ENCODE measurements at places on chromosomes 4 and X.

GRCh38 chr4:147340591-147341120 is 140.2 kb upstream of the EDNRA start:
- no peak for DNase-seq

- DNase-seq: no peak
Measured at GRCh38 chrX:31506360-31506759, 434.5 kb upstream of the FTHL17 start.

DNA sequence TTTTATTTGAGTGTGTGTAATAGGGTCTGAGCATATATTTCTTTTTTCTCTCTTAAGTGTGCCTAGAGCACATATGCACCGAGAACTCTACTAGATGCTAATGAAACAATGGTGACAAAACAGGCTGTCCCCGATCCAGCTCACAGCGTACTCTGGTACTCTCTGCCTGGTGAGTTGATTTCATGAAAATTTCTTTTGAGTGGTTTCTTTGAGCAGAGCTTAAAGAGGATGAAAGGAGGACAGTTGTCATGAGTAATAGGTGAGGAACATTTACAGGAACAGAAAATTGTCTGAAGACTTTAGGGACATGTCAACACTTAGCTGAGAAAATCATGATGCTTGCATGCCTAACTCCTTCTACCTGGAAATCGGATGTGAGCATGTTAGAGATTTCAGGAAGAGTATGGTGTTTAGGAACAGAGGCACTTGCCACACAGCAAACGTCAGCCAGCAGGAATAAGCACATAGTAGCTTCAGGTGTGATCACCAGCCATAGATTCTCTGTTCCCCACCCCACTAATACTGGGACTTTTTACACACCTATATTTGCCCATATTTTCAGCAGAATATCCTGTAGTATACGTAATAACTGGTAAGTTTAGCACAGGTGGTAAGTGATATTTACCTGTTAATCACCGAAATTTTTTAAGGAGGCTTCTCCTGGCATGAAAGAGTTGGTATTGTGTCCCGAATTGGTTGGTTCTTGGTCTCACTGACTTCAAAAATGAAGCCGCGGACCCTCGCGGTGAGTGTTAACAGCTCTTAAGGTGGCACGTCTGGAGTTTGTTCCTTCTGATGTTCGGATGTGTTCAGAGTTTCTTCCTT is 111.1 kb downstream of the ZNF330 start:
- no peak for DNase-seq

GRCh38 chr4:101600287-101600686 is 190.2 kb upstream of the BANK1 start:
- DNase-seq: no peak

DNA sequence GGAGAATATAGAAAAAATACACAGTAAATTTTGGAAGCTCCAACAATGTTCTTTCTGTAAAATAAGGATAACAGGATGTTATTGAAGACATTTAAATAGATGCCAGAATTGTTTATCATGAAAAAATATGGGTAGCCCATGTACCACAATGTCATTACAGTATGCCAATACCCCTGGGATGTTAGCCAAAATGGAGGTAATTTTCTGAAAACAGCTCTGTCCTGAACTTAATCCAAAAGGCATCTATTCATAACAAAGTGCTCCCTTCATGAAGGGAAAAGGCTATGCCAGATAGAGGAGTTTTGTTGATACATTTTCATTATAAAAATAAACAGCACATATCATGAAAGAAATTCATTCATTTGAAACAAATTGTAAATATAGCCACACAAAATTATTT is 1902.6 kb upstream of the AGA start:
- no peak for DNase-seq

GRCh38 chr4:138138774-138139173 is 103.4 kb downstream of the SLC7A11 start:
- no peak for DNase-seq

DNA sequence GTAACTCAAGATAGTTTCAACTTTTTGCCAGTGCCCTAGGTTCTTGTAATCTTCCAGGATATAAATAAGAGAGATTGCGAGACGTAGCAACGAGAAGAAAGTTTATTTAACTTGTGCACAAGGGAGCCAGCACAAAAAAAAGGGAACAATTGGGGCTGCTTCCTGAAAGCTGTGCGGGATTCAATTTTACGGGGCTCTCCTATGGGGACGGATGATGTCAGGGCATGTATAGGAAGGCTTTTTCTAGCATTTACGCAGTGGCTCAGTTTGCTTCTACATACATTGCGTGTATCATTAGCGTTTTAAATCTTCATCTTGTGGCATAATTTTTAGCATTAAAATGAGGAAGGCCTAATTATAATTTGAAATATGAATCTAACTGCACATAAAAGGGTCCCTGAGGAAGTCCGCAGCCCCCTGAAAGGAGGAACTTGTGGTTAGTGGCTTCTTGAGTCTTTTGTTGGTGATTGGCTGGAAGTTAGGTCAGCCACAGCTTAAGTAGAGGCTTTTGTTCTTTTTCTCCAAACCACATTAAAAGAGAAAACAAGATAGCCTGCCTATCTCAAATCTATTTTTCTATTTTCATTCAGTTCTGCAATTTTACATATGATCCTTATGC is 668.2 kb upstream of the NDST4 start:
- DNase-seq: no peak

DNA sequence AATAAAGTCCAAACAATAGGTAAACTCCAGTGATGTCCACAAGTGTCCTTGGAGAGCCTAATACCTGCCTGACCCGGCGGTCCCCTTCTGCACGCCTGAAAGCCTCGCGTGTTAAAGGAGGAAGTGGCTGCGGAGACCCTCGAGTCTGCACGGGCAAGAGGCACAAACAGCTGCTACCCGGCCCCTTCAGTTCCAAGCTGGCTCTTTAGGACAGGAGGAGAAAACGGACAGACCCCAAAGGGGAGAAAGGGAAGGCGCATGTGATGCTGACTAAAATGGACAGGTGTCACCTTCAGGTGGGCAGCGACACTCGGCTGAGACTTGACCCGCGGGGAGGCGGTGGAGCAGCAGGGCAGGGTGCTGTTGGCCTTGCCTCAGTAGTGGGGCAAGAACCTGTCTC is 102.7 kb upstream of the TENM3 start:
- DNase-seq: no peak

DNA sequence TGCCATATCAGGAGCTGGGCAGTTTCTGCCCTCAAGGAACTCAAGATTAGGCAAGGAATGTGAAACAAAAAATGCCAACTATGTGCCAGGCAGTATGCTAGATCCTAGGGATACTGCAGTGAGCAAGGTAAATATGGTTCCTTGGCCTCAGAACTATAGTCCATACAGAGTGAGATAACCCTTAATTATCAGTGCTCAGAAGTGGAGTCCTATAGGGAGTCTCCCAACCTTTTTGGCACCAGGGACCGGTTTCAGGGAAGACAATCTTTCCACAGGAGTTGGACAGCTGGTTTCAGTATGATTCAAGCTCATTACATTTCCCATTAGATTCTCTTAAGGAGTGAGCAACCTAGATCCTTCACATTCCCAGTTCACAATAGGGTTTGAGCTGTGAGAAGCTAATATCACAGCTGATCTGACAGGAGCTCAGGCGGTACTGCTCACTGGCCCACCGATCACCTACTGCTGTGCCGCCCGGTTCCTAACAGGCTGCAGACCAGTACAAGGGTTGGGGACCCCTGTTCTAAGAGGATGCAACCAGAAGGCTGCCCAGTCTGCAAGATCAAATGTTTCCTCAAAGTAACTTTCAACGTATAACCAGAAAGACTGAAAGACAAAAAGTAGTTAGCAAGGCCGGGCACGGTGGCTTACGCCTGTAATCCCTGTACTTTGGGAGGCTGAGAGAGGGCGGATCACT is 1.7 kb upstream of the SRP72 start:
- DNase-seq: no peak

GRCh38 chr4:79756140-79756895 is 316.7 kb downstream of the ANTXR2 start:
- DNase-seq: no peak

- DNase-seq: no peak
Measured at GRCh38 chrX:19750028-19750782, 137.2 kb downstream of the SH3KBP1 start.

DNA sequence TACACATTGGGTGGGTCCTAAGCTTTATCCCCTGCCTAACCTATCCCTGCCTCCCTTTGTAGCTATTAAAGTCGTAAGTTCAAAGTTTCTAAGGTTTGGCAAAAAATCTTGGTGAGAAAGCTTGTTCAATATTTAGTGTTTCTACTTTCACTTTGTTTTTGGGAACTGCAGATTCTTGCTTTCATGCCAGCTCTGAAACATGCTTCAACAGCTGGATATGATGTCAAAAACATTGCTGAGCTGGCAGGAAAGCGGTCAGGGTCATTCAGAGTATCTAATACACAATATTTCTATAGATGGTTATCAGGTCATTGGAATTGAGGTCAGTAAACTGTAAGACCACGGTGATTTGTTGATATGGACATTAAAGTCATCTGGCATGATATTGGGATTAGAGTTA is 19.7 kb downstream of the CENPI start:
- no peak for DNase-seq

- DNase-seq: no peak
Measured at GRCh38 chr4:128271551-128271950, 16.1 kb downstream of the PGRMC2 start.

DNA sequence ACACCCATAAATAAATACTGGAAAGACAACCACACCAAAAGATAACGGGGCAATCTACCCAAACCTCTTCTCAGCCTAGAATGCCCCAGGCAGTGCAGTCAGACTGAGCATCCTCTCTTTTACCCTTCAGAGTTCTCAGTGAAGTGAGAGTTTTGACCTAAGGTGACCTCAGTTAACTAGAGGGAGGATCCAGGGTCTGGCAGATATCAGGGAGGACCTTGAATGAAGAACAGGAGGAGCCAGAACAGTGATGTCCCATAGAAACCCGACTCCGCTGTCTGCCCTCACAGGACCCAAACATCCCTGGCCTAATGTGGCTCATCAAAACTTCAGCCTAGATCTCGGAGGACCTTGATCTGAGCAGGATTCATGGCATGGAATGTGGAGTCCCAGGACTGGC is at the start of gene MAGEB3:
TSS of gene MAGEB3 (plus strand) at position 263 of the 400 bp plus-strand sequence. CDS start 5,268 bp downstream, outside the sequence.
- DNase-seq: no peak

DNA sequence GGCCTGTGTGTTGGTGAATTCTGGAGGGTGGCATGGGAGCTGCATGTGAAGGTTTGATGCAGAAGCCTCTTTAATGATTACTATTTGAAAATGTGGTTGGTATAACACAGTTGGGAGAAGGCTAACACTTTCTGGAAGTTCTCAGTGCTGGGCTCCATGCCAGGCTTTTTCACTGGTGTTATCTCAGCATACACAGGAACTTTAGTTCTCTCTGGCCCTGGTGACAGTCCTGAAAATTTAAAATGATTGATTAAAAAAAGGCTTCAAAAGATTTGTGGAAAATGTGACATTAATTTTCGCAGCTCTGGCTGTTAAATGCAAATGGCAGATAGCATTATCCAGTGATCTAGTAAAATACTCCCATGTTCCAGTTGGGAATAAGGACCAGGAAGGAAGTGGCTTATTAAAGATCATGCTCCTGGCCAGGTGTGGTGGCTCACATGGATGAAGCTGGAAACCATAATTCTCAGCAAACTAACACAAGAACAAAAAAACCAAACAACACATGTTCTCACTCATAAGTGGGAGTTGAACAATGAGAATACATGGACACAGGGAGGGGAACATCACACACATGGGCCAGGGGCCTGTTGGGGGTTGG is 36.6 kb downstream of the DIPK2B start:
- DNase-seq: no peak

DNA sequence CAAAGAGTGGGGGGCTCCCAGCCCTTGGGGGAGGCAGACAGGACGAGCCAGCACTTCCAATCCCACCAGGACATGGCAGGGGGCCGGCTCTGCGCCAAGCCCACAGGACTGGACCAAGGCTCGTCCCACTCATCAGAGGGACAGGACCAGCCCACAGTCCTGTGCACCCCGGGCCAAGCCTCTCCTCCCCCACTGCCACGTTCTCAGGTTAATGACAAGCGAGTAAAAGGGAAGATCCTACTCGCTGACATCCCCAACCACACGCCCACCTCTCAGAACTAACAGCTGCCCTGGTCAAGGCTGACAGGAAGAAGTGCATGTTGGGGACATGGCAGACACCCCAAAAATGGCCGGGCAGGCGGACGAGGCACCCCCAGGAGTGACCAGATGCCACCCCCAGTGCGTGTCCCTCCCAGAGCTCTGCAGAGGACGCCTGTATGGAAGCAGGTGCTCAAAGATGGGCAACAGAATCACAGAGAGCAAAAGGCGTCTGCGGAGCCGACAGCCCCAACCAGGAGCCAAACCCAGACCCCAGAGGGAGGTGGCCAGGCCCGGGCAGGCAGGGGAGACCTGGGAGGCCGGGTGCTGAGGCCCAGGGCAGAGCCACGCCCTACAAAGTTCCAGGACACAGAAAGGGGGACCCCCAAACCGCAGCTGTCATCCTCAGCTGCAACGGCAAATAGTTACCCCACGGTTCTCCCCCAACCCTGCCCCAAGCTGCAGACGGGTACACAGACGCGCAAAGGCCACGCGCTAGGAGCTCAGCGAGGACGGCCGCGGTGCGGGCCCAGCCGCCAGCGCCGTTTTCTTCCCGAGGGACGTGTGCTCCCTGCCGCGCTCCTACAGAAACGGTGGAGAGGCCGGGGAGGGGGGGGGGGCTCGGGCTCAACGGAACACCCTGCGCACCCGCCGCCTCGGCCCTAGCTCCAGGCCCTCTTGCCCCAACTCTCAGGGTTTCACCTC is 1.7 kb downstream of the CTBP1 start:
- DNase-seq: no peak

GRCh38 chrX:21691512-21692018 is 33.4 kb upstream of the KLHL34 start:
- no peak for DNase-seq

DNA sequence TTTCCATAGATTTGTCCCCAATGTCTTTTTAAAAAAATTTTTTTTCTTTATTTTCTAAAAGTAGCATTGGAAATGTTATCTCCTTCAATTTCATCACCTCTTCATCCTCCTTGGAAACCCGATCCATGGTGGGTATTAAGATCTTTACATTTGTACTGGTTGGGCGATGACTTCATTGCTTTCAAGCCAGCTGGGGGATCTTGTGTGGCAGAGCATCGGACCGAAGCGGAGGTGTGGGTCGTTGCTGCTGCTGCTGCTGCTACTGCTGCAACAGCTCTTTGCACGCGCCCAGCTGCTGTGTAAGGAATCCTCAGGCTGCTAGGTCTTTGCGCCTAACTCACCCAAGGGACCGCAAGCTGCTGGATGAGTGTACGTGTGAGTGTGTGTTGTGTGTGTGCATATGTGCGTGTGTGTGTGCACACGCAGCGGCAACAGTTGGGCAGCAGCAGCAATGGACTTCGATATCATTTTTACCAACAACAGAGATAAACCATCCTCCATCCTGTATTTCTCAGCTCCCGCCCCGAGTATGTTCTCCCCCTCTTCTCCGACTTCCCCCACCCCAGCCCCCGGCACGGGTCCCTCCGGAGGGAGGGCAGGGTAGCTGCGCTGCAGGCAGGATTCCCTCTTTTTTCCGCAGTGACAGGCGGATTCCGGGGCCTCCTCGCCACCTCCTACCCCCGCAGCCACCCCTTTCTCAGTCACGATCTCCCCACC is 768 bp upstream of the CDKL5 start:
- DNase-seq: peak; percentile 12

DNA sequence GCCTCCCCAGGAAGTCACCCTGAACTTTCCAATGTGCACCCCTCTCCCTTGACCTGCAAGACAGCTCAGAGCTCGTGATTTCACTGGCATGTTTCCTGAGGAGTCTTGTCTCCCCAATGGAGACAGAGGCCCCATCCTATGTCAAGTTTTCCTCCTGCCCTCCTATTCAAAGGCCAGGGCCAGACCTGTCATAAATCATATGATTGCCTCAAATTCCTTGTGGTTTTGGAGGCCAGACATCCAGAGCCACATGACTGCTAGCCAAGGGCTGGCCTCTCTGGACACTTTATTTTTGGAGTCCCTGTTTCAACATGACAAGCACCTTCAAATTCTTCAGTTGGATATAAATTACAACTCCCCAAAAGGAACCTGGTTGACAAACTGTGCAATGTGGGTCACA is 76.0 kb upstream of the TFDP3 start:
- no peak for DNase-seq

Measured in CD4-positive, alpha-beta T cell (primary cell).